ENCODE measurements at places on chromosomes 2 and 18.

- no peak for DNase-seq
Measured at GRCh38 chr2:163592954-163593622, 142.7 kb downstream of the FIGN start.

DNA sequence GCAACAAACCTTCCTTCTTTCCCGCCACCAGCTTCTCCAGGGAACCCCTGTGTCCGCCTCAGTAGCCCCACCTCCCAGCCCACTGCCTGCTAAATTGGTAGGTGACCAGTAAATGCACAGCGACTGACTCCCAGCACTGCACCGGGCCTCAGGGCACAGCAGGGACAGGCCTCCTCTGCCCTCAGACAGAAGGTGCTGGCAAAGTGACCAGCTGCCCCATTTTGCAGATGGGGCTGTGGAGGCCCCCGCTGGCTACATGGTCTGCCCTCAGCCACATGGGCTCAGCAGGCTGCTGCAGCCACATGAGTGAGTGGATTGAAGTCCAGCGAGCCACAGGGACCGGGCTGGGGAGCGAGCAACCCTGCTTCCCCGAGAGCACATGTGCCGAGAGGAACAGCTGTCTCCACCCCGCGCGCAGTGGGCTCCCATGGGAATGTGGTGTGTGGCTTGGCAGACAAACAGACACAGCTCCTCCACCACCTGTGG is 7.8 kb upstream of the NPPC start:
- peak; percentile 3 for DNase-seq

DNA sequence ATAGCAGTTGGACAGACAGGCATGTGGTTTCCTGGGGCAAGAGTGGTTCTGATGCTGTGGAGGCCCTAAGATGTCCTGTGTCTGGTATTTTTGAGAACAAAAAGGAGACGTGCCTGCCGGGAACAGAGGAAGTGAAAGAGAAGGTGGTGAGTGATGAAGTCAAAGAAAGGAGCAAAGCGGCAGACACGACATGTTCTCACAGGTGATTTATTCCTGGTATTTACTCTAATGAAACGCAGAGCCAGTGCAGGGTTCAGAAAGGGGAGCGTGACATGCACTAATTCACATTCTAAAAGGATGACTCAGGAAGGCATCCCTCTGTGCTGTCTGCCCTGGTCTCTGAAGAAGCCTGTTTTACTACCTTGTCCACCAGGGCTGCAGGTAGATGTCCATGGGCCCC is 211.0 kb downstream of the KCNE4 start:
- no peak for DNase-seq

DNA sequence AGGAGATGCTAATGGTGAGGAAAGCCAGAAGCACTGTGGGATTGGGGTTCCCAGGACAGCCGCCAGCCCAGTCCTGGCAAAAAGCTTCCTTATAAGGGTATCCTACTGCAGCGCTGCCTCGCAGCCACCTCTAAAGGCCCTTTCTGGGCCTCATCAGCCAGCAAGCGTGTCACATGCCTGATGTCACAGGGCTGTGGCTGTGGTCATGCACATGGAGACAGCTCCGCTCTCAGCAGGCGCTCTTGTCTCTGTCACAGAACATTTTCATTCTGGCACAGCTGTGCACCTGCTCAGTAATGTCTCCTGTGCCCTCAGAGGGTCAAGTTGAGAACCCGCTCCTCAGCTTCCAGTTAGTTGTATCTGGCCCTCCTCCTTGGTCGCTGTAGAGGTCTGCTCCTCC is 17.7 kb upstream of the MAL start:
- DNase-seq, result no peak

DNA sequence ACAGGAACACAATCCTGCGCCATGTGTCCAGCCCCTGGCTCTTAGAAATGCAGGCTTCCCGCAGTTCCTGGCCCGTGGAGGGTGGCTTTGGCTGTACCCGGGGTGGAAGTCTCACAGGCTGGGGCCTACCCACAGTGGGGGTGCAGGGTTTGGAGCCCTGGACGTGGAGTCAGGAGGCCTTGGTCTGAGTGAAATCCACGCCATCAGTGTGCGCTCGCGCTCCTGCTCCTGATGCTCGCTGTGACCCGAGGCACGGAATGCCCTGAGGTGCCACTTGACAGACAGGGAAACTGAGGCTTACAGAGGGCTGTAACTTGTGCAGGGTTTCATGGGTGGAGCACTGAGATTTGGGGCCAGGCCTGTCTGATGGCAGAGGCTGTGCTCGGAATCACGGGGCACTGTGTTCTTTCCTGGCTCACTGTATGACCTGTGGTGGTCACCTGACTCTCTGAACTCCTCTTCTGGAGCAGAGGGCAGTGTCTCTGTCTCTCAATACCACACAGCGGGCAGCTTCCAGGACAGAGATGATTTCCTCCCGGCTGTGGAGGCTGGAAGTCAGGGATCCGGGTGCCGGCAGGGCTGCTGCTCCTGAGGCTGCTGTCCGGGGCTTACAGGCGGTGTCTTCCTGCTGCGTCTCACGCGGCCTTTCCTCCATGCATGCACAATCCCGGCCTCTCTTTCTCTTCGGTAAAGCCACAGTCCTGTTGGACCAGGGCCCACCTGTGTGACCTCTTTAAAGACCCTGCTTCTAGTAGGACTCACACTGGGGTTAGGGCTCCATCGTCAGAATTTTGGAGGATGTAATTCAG is 25.9 kb upstream of the ALLC start:
- DNase-seq, result no peak

All from NCI-H524 treated with DMSO at 0.1 percent for 48 hours (cell line).